CD8-positive, alpha-beta memory T cell (primary cell): ENCODE measurements at places on chromosomes 2 and 18. TPM values are rescaled to one million over a fixed set of nuclear protein-coding genes. Genes with fewer than 3 reads are reported as not detected.

UGT1A8 gene
- not detected for total RNA-seq

GRHL1 gene
- 0.93 TPM for total RNA-seq

- no peak overlapping the region for H3K4me3 ChIP-seq
- H3K27ac ChIP-seq = no peak overlapping the region
- no peak for DNase-seq
- peaks cover 5% of the 10 kb centered on the region for H3K4me1 ChIP-seq
Measured at GRCh38 chr2:46504685-46505471, 25.5 kb downstream of the TMEM247 start.

GRCh38 chr18:24378598-24378997 is 19.0 kb downstream of the OSBPL1A start:
- no peak for DNase-seq
- H3K4me1 ChIP-seq = no peaks in the 10 kb centered on the region

GRCh38 chr18:60698901-60699300 is 326.3 kb upstream of the MC4R start:
- H3K4me3 ChIP-seq = no peak overlapping the region
- no peaks in the 10 kb centered on the region for H3K36me3 ChIP-seq
- H3K27ac ChIP-seq = no peak overlapping the region
- H3K4me1 ChIP-seq = no peaks in the 10 kb centered on the region
- no peaks in the 10 kb centered on the region for H3K27me3 ChIP-seq
- DNase-seq = no peak

DNA sequence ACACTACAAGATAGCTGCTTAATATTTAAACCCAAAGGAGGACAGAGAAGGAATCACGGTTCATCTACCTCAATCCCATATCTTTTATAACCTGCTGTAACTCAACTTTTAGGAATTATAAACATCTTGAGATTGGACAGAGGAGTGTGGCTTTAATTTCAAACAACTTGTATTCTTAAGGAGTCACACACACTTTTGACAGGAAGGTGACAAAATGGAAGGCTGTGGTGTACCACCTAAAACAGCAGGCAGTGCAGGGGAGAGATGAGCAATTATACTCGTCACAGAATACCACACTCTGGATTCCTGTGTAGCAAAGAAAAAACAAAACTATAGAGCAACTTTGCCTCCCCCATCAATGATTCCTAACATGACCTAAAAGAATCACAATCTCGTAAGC is 194.8 kb downstream of the ZEB2 start:
- peak; percentile 40 for DNase-seq
- H3K27ac ChIP-seq = peak overlapping the region; percentile 45
- peaks cover 47% of the 10 kb centered on the region for H3K4me1 ChIP-seq
- H3K4me3 ChIP-seq = no peak overlapping the region

- DNase-seq = peak; percentile 61
- H3K36me3 ChIP-seq = no peaks in the 10 kb centered on the region
- H3K27ac ChIP-seq = peak overlapping the region; percentile 40
- peaks cover 97% of the 10 kb centered on the region for H3K4me1 ChIP-seq
Measured at GRCh38 chr2:42127425-42128424, 41.4 kb upstream of the EML4 start.

DNA sequence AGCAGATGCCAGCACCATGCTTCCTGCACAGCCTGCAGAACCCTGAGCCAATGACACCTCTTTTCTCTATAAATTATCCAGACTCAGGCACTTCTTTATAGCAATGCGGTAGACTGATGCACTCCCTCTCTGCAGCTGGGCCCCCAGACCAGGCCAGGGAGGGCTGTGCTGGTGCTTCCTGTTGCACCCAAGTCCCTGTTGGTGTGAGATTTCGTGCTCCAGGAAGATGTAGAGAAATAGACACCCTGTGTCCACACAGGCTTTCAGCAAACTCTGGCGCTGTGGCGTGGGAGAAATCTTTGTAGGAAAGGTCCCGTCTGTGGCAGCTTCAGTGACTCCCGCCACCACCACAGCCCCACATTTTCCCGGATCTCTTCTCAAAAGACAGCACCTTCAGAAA is 572.2 kb downstream of the GALR1 start:
- no peak overlapping the region for H3K4me3 ChIP-seq
- H3K27me3 ChIP-seq = no peaks in the 10 kb centered on the region
- H3K36me3 ChIP-seq = no peaks in the 10 kb centered on the region
- H3K4me1 ChIP-seq = no peaks in the 10 kb centered on the region
- no peak for DNase-seq
- H3K27ac ChIP-seq = no peak overlapping the region

DNA sequence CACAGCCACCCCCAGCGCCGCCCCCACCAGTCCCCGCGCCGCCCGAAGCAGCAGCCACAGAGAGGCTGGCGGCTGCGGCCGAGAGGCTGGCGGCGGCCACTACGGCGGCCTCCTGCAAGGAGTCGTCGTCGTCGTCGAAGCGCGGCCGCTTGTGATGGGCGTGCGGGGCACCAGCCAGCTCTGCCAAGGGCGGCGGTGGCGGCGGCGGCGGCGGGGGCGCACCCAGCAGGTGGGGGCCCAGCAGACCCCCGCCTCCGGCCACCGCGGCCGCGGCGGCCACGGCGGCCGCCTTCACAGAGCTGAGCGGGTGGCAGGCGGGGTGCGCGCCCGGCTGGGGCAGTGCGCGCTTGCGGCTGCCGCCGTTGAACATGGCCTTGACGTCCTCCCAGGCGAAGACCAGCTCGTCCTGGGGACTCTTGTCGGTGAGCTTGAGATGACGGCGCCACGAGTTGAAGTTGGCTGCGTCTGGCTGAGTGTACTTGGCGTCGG is 3.3 kb downstream of the SKOR2 start:
- H3K27me3 ChIP-seq = peaks cover 26% of the 10 kb centered on the region
- H3K4me1 ChIP-seq = no peaks in the 10 kb centered on the region
- no peak overlapping the region for H3K4me3 ChIP-seq
- DNase-seq = no peak
- H3K36me3 ChIP-seq = no peaks in the 10 kb centered on the region
- H3K27ac ChIP-seq = no peak overlapping the region

DNA sequence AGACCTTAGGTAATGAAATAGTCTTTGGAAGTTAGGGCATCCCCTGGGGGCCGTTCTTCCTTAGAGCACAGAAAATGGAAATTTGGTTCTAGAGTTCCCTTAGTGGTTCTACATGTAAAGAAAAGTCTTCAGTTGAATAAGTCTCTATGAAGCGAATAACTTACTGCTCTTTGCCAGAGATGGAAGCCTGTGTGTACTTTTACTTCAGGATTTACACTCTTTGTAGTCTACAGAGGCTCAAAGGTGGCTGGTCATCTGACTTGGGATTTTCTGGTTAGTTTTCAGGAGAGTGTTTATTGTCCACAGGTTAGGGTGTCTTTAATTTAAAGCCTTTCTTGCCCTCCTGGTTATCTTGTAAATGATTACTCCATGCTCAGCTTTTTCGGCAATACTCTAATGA is 210.6 kb downstream of the ZNF521 start:
- H3K27me3 ChIP-seq = no peaks in the 10 kb centered on the region
- H3K27ac ChIP-seq = no peak overlapping the region
- no peak overlapping the region for H3K4me3 ChIP-seq
- H3K4me1 ChIP-seq = no peaks in the 10 kb centered on the region

DNA sequence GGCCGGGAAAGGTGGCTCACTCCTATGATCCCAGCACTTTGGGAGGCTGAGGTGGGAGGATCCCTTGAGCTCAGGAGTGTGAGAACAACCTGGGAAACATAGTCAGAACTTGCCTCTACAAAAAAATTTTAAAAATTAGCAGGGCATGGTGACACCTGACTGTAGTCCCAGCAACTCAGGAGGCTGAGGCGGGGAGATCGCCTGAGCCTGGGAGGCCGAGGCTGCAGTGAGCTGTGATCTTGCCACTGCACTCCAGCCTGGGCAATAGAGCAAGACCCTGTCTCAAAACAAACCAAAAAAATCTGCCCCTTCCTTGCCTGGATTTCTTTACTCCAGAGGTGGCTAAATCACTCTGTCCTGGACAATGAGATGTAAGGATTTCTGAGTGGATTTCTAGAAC is 197.7 kb downstream of the NRP2 start:
- H3K4me1 ChIP-seq = no peaks in the 10 kb centered on the region
- no peaks in the 10 kb centered on the region for H3K36me3 ChIP-seq
- DNase-seq = no peak
- H3K27ac ChIP-seq = no peak overlapping the region
- H3K27me3 ChIP-seq = no peaks in the 10 kb centered on the region

GRCh38 chr2:12287220-12287751 is 429.4 kb upstream of the TRIB2 start:
- H3K36me3 ChIP-seq = no peaks in the 10 kb centered on the region
- H3K27me3 ChIP-seq = no peaks in the 10 kb centered on the region
- peaks cover 3% of the 10 kb centered on the region for H3K4me1 ChIP-seq
- no peak overlapping the region for H3K4me3 ChIP-seq

DNA sequence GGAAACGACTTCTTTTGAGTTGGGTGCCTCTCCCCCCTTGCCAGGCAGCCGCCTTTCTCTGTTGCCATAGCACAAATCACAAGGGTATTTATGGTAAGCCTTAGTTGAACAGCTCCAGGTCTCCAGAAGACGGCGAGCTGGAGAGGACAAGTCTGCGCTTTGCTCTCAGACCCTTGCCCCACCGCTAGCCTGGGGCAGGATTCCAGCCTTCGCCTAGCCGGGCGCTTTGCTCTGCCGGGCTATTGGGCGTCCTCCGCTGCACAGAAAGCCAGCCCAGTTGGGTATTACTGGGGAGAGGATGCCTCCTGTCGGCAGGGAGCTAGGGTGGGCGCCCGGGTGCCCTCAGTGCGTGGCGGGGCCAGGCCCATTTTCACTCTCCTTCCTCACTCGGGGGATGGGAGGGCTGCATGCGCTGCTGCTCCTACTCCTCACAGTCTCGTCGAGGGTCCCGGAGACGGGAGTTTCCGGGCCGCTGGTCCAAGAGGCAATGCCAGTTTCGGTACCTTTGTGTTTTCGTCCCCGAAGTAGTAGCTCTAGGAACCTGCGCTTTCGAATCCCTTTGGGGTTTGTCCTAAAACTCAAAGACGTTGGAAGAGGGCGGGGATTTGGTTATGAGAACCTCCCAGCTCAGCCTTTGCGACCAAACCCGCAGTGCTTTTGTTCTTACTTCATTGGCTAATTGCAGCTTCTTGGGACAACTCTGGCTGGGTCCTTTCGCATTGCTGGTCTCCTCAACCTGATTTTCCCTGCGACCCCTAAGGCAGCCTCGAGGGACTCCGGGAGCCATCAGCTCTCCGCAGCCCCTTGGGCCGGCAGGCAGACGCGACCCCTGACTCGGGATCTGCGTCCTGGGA is 3.6 kb upstream of the DLX2 start:
- peak; percentile 38 for DNase-seq
- no peak overlapping the region for H3K27ac ChIP-seq
- H3K4me3 ChIP-seq = peak overlapping the region; percentile 11
- peaks cover 31% of the 10 kb centered on the region for H3K4me1 ChIP-seq

GRCh38 chr18:56955490-56955889 is 191.4 kb upstream of the BOD1L2 start:
- H3K27me3 ChIP-seq = no peaks in the 10 kb centered on the region
- H3K4me1 ChIP-seq = no peaks in the 10 kb centered on the region
- no peak overlapping the region for H3K4me3 ChIP-seq
- no peak for DNase-seq
- no peaks in the 10 kb centered on the region for H3K36me3 ChIP-seq

DNA sequence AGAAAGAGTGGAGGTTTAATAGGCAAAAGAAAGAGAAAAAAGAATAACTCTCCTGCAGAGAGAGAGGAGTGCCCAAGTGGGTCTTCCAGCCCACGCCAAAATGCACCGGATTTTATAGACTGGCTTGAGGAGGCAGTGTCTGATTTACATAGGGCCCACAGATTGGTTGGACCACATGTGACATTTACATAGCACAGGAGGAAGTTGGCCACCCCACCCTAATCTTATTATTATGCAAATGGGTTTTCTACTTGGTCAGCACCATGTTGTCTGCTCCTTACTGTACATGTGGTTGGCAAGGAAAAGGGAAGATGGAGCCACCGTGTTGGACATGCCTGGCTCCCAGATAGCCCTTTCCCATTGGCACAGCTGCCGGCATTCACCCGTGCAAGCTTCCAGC is 56.8 kb downstream of the SP110 start:
- DNase-seq = no peak
- peaks cover 5% of the 10 kb centered on the region for H3K36me3 ChIP-seq
- H3K27ac ChIP-seq = no peak overlapping the region

GRCh38 chr2:80429251-80429650 is 124.7 kb upstream of the LRRTM1 start:
- no peaks in the 10 kb centered on the region for H3K36me3 ChIP-seq
- no peaks in the 10 kb centered on the region for H3K27me3 ChIP-seq
- DNase-seq = no peak
- no peak overlapping the region for H3K4me3 ChIP-seq
- H3K27ac ChIP-seq = no peak overlapping the region

DNA sequence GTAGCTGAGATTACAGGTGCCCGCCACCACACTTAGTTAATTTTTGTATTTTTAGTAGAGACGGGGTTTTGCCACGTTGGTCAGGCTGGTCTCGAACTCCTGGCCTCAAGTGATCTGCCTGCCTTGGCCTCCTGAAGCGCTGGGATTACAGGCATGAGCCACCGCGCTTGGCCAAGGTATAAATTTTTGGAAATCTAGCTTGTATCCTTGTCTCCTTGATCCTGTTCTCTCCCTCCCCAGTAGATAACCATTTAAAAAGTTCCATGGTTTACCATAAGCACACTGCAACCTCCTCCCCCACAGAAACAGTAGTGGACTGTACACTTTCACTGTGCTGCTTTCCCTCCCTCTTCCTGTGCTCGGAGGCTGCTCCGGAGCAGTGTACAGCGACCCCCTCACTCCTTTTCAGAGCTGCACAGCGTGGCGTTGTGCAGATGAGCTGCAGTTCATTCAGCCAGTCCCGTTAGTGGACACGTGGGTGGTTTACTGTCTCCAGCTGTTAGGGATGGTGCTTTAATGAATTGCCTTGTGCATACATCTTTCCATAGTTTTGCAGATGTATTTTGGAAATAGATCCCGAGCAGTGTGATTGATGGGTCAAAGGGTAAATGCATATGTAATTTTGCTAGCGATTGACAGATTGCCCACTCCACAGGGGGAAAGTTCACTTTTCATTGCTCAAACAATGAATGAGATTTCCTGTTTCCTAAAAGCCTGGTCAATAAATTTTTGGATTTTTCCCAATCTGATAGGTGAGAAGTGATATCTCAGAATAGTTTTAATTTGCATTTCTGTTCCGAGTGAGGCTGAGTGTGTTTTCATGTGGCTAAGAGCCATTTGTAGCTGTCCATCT is 14.8 kb downstream of the ASB1 start:
- no peaks in the 10 kb centered on the region for H3K27me3 ChIP-seq
- no peak overlapping the region for H3K27ac ChIP-seq
- H3K36me3 ChIP-seq = peaks cover 30% of the 10 kb centered on the region
- no peak for DNase-seq

GRCh38 chr2:4272261-4272858 is 569.0 kb downstream of the DCDC2C start:
- no peak overlapping the region for H3K4me3 ChIP-seq
- no peaks in the 10 kb centered on the region for H3K36me3 ChIP-seq
- no peaks in the 10 kb centered on the region for H3K4me1 ChIP-seq
- H3K27ac ChIP-seq = no peak overlapping the region
- no peaks in the 10 kb centered on the region for H3K27me3 ChIP-seq

- H3K27me3 ChIP-seq = no peaks in the 10 kb centered on the region
- no peak overlapping the region for H3K4me3 ChIP-seq
- no peak for DNase-seq
- no peaks in the 10 kb centered on the region for H3K36me3 ChIP-seq
- no peak overlapping the region for H3K27ac ChIP-seq
Measured at GRCh38 chr2:147500229-147500628, 344.6 kb upstream of the ACVR2A start.

- H3K27me3 ChIP-seq = no peaks in the 10 kb centered on the region
- no peak overlapping the region for H3K27ac ChIP-seq
- H3K36me3 ChIP-seq = no peaks in the 10 kb centered on the region
- DNase-seq = no peak
Measured at GRCh38 chr2:231905026-231905425, 21.2 kb downstream of the NPPC start.
